ENCODE measurements at places on chromosomes 1 and 21.

GRCh38 chr1:10623686-10624145 lies 149.0 kb downstream of the PEX14 start:
- DNase-seq = no peak

DNA sequence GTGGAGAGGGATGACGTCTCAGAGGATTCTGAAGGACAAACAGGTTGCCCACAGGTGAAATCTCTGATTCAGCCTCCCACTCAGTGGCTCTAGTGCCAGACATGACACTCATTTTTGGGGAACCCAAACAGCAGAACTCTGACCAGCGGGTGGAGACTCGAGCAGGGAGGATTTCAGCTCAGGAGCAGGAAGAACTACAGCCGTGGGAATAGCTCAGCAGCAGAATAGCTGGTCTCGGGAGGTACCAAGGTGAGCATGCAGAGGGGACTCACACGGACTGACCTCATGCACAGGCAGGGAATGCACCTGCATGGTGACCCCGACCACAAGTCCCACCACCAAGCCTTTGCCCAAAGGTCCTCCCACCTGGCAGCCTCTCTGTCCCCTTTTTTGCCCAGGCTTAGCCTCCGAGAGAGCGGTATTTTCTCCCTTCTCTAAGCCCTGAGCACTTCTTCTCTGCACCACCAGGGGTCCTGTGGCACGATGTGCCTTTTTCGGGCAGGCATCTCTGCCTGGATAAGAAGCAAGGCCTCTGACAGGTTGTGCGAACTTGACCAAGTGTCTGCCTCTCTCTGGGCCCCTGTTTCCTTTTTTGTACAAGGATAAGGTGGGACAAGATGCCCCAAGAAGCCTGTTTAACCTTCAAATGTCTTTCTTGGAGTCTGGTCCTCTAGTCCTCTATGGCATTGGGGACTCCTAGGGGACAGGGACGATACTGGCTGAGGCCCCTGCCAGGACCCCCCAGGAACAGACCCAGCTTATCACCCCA lies 8.8 kb upstream of the FGR start:
- DNase-seq = peak; percentile 55

GRCh38 chr1:158089925-158090637 lies 90.6 kb upstream of the CD1D start:
- DNase-seq = no peak

DNA sequence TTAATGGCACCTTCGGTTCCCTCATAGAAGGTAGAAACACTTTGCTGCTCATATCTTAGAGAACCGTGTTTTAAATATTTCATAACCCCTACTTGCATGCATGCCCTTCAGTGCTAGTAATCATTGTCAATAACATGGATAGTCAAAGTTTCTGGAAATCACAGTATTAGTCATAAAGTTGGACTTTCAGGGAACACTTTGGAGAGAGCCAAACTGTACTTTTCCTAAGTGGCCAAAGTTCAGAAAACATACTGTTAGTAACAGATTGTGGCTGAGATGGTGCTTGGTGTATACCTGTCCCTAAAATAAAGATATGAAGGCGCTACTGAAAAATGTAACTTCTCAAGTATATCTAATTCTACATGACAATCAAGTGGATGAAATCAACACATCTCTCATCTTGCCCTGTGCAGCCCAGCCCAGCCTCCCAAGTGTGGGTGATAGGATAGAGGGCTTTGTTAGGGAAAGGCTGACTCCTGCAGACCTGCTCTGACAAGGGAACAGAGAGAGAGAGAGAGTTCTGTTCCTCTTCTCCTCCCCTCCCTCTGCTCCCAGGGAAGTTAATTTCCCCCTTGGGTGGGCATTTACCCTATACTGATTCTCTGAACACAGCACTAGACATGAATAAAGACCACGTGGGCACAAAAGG lies 14.4 kb downstream of the MYOC start:
- DNase-seq = no peak

- no peak for DNase-seq
Observed at GRCh38 chr1:20255666-20256065, 35.0 kb upstream of the VWA5B1 start.

All from activated T-cell treated with anti-CD3 and anti-CD28 coated beads for 48 hours (primary cell).